Urinary bladder (tissue), 4 donors: ENCODE measurements at places on chromosomes 16 and 17. TPM values are rescaled to one million over a fixed set of nuclear protein-coding genes. Genes with fewer than 3 reads are reported as not detected.

GRCh38 chr17:15319452-15320010, 21.9 kb downstream of the TEKT3 start:
- no peak for DNase-seq

- DNase-seq, result no peak
These were observed 5.8 kb upstream of the GNA13 start for GRCh38 chr17:65062171-65062915.

DNA sequence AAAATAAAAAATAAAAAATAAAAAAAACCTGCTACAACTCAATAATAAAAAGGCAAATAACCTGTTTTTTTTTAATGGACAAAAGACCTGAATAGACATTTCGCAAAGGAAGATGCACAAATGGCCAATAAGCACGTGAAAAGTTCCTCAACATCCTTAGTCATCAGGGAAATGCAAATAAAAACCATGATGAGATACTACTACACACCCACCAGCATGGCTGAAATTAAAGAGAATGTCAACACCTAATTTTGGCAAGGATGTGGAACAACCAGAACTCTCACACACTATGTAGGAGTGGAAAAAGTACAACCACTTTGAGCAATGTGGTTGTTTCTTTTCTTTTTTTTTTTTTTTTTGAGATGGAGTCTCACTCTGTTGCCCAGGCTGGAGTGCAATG, 24.6 kb downstream of the COG7 start:
- DNase-seq, result no peak

DNA sequence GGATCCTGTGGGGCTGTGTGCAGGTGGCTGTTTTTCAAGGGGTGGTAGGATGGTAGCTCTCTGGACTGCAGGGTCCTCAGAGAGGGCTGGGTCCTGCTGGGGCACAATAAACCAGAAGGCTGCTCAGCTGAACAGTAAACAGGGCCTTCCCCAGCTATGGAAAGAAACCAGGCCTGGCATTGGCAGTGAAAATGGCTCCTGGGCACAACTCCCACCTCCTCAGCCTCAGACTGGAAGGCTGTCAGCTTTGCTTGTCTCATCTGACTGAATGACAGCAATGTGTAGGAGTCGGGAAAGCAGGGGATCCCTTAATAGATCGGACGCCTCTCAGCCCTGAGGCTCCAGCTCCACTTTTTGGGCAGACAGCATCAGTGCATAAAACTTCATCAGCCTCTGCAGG, 59.8 kb upstream of the NLRP1 start:
- DNase-seq, result no peak

GRCh38 chr16:86833136-86833535, 254.8 kb downstream of the FOXL1 start:
- no peak for DNase-seq

- DNase-seq, result no peak
These were observed 300.2 kb upstream of the IRX5 start for GRCh38 chr16:54630284-54630967.

DNA sequence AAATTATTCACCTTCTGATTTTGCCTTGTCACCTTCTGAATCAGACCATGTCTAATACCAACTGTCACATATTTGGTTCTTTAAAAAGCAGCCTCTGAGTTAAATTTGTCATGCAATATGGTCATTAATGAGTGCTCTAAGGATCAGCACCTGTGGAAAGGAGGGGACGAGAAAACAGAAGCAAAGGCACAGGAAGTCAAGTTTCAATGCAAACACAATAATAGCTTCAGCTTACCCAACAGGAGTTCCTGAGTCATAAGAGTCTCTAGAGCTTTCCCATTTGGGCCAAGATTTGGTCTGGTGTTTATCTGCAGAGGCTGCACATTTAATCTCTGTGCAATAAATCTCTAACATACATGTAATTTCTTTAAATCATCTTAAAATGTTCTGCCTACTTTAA, 889.8 kb downstream of the CDH8 start:
- no peak for DNase-seq

DNA sequence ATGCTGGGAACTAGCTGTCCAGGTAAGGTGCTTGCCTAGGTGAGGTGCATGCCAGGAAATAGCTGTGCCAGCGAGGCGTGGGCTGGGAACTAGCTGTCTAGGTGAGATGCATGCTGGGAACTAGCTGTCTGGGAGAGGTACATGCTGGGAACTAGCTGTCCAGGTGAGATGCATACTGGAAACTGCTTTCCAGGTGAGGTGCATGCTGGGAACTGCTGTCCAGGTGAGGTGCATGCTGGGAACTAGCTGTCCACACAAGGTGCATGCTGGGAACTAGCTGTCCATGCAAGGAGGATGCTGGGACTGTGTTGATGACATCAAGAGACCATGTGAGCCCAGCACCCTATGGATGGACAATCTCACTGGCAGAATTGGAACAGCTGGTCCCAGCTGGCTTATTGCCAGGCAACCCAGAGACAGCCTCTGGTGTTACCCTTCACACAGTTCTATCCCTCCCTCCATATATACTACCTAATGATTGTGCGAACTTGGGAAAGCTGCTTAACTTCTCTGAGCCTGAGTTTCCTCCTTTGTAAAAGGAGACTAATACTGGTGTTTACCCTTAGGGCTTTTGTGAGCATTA, 479.9 kb upstream of the RBFOX1 start:
- no peak for DNase-seq

- no peak for DNase-seq
These were observed 113.8 kb downstream of the MSI2 start for GRCh38 chr17:57370037-57370581.

- no peak for DNase-seq
These were observed at the start of gene YBX2 for GRCh38 chr17:7294614-7295153. Gene YBX2, minus strand, starts transcription at chr17:7294639. Its CDS starts 139 bp downstream, at chr17:7294500.

DNA sequence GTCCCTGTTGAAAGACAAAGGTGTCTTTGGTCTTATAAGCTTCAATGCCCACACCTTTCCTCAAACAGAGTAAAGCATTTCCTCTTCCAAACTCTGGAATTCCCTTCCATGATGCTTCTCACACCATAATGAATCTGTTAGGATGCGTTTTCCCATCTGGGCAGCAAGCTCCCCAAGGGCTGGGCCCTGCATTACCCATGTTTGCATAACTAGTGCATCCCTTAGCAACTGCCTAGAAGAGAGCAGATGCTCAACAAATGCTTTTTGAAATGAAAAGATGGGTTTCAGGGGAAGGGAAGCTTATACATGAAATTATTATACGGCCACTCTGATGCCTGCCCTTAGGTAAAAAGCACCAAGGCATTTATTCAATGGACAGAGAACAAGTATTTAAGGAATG, 124.5 kb upstream of the CCL2 start:
- DNase-seq, result no peak

DNA sequence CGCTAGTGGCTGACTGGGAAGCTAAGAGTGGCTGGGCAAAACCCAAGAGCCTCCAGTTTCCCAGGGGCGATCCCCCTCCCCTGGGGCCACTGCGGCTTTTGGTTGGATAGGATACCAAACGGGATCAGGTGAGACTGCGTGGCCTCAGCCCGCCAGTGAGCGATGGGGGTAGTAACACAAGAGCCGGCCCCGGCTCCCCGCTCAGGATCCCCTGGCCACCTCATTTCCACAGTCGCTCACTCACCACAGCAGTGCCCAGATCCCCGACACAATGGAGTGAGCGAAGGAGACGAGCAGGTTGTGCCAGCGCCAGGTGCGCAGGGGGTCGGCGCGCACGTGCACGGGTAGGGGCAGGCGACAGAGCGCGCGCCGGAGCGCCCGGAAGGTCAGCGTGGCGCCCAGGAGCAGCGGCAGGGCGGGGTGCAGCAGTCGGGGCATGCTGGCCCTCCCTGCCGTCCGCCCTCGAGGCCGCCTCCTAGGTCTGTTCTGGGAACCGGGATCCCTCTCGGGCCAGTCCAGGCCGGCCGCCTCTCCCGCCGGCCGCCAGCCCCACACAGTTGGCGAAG, 290 bp downstream of the TLCD1 start:
- no peak for DNase-seq

DNA sequence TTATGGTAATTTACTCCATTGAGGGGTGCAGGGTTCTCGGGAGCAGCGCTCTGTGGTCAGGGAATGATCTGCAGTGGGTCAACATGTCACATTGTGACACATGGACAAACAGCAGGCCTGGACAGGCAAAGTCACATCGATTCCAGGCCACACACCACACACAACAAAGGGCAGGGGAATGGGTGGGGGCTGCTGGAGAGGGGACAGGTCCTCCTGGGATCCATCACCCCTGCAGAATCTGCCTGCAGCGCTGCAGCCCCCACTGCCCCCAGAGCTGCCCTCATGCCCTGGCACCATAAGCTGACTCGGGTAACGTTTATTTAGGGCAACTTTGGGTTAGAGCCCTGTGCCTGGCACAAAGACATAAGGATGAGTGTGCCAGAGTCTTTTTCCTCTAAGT, 9.1 kb downstream of the PEMT start:
- no peak for DNase-seq

GRCh38 chr16:57818377-57819064, 16.2 kb upstream of the KIFC3 start:
- DNase-seq, result no peak

GRCh38 chr16:59593194-59593661, 859.1 kb upstream of the GOT2 start:
- DNase-seq, result no peak

GRCh38 chr16:84234321-84235241, 5.2 kb downstream of the KCNG4 start:
- no peak for DNase-seq

- DNase-seq, result no peak
These were observed 8.5 kb downstream of the IRX3 start for GRCh38 chr16:54277845-54278703.

DNA sequence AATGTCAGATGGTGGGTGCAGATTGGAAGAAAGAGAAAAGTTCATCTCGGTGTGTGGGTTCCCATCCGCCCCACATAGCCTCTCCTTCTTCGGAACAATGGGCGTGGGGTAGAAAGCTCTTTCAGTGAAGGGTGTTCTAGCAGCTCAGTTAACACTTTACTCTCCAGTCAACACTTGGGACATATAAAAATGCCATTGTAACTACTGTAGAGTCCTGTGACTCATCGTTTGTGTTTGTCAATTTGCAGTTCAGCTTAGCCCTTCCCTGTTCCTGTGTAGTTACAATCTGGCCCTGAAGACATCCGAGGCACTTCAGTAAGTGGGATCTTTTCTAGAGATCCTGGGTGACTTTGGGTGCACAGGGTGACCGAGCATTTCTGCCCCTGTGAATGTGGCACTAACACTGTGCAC, 11.5 kb upstream of the CLEC18C start:
- no peak for DNase-seq

DNA sequence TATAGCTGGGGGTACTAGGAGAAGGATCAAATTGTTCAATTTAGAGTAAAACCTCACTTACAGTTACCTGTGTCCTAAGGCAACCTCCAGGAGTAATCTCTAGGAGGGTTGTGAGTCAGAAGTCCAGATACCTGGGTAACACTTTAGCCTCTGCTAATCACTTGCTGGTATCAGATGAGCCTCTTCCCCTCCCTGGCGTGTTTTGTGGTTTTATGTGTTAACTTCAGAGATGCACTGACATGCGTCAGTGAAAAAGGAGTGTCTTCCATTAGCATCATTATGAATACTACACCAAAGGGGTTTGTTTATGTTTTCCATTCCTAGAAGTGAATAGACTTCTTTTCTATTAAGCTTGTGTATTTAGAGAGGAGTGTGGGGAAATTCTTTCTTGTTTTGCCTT, 208.2 kb downstream of the FTO start:
- no peak for DNase-seq

DNA sequence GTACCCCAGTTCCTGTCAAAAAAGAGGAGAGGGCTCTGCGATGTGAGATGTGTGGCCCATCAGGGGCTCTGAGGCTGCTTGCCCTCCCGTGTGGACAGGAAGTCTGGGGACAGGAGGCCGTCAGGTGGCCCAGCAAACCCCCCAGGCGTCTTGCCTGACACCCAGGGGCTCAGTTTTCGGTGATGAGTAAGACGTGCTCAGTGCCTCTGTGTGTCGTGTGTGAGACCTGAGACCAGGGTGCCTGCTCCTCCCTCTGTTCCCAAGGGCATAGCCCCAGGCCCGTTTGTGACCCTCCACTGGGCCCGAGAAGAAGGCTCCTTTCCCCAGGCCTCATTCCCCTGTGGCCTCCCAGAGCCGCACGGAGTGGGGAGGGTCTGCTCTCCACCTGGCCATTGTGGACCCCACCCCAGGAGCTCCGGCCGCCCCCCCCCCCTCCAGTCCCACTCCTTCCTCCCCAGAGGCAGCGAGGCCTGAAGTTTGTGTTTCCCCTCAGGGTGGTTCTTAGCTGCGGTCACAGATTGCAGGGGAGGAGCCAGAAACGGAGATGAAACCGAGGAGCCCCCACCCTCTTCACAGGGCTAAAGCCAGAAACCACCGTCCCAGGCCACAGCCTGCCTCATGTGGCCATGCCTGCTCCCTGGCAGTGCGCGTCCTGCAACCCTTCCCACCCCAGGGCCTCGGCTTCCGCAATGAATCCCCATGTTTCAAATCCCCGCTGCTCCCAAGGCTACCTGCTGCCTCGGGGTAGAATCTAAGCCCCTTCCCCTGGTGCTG, 4.9 kb upstream of the ACTG1 start:
- DNase-seq, result no peak

- DNase-seq, result no peak
These were observed 619 bp upstream of the TMEM92 start for GRCh38 chr17:50273654-50274040.

- no peak for DNase-seq
These were observed 12.3 kb downstream of the CANT1 start for GRCh38 chr17:78997231-78997741.

DNA sequence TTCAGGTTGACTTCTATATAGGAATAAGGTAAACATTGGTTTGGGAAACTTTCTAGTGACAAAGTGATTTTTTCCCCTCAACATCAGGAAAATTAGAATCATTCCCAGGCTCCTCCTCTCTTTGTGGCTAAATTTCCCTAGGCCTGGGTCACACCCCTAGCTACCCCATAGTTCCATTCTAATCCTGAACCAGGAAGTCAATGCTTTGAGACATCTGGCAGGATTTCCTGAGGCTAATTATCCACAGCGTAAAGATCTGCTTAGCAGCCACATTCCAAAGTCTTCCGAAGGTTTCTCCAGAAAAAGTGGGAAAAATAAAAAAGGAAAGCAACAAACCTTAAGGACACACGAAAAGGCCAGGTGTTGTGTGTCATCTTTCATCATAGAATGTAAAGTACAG, 60.3 kb upstream of the CORO6 start:
- DNase-seq, result no peak

- DNase-seq, result no peak
These were observed 9.5 kb upstream of the FAM83G start for GRCh38 chr17:19013806-19014627.

GRCh38 chr17:50123649-50124349, 6.2 kb downstream of the SAMD14 start:
- DNase-seq, result no peak

The BPTF gene
- polyA plus RNA-seq, result 22.5 TPM

The ASPSCR1 gene
- polyA plus RNA-seq, result 28.6 TPM

The FBXL16 gene
- polyA plus RNA-seq, result 0.68 TPM

The TERB1 gene
- polyA plus RNA-seq, result not detected

The C16orf96 gene
- polyA plus RNA-seq, result 0.04 TPM

The INCA1 gene
- 1.3 TPM for polyA plus RNA-seq

The AKTIP gene
- 35.9 TPM for polyA plus RNA-seq

The CHST4 gene
- not detected for polyA plus RNA-seq

The CCL4 gene
- 3.1 TPM for polyA plus RNA-seq

The CAVIN1 gene
- 478 TPM for polyA plus RNA-seq

The MYH2 gene
- polyA plus RNA-seq, result 0.15 TPM

The CD300A gene
- 5.2 TPM for polyA plus RNA-seq

The TBC1D28 gene
- not detected for polyA plus RNA-seq

The GRAP gene
- 4.2 TPM for polyA plus RNA-seq
